Amniotic epithelial cell (primary cell): ENCODE measurements at places on chromosomes 5 and 9.

GRCh38 chr5:36325196-36325595, 23.5 kb upstream of the RANBP3L start:
- DNase-seq, result no peak

DNA sequence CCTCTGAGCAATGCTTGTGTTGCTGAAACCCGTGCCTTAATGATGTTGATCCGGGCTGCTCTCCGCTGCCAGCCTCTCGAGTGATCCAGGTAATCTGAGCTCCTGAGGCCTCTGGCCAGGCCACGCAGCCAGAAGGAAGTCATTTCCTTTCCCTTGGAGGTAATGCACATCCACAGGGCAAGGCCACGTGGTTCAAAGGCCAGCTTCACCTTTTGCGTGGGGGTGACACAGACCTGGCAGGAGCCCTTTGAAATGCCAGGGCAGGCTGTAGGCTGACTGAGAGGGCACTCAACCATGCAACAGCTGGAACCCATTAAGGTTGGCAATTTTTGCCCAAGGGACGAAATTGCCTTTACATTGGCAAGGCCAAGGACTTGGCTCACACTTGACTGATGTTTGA, 80.4 kb downstream of the LIX1 start:
- no peak for DNase-seq

GRCh38 chr5:61906820-61907219, 399.2 kb upstream of the KIF2A start:
- no peak for DNase-seq

- DNase-seq, result peak; percentile 57
Measured at GRCh38 chr5:110063640-110064602, 374.2 kb downstream of the MAN2A1 start.

GRCh38 chr5:43232943-43233833, 41.2 kb downstream of the NIM1K start:
- DNase-seq, result no peak

DNA sequence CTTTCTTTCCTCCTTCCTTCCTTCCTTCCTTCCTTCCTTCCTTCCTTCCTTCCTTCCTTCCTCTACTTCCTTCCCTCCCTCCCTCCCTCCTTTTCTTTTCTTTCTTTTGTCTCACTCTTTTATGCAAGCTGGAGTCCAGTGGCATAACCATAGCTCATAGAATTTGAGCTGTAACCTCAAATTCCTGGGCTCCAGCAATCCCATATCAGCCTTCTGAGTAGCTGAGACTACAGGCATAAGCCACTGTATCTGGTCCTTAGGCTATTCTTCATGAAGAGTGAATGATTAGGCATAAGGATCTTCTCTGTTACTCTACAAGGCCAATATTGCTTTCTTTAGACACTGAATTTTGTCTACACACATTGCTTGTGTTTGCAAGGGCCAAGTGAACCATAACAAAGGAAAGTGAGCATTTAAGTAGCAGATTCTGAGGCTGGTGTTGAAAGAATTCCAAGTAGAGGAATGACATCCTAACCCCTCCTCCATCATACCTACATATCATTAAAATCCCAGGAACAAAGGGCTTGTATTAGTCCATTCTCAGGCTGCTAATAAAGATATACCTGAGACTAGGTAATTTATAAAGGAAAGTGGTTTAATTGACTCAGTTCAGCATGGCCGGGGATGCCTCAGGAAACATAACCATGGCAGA, 293.2 kb downstream of the HCN1 start:
- DNase-seq, result no peak

- peak; percentile 7 for DNase-seq
Measured at GRCh38 chr9:125066839-125067619, 76.3 kb downstream of the SCAI start.
